ENCODE measurements at places on chromosomes 7 and 10.

GRCh38 chr7:156651474-156651873, 10.9 kb downstream of the RNF32 start:
- DNase-seq = no peak

- DNase-seq = no peak
Observed at GRCh38 chr10:4474829-4475228, 351.2 kb upstream of the AKR1E2 start.

- DNase-seq = no peak
Observed at GRCh38 chr7:100413346-100413745, 15.2 kb downstream of the ZCWPW1 start.

DNA sequence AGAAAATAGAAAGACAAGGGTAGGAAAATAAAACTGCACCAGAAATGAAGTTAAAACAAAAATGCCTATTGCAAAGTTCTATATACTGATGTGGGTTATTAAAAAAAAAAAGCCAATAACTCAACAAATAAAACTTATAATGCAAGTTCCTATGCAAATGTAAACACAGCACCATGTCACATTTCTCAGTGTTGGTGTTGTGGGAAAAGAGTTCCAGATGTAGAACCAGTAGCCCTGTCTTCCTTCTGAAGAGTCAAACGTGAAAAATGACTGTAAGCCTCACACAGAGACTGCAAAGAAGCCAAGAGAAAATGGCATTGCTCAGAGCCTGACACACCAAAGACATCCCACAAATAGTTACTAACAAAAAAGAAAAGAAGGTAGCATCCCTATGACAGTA, 10.1 kb downstream of the PON2 start:
- no peak for DNase-seq

GRCh38 chr7:48255046-48255445, 83.8 kb downstream of the ABCA13 start:
- DNase-seq = no peak
